ENCODE measurements at places on chromosomes 12 and 14.

DNA sequence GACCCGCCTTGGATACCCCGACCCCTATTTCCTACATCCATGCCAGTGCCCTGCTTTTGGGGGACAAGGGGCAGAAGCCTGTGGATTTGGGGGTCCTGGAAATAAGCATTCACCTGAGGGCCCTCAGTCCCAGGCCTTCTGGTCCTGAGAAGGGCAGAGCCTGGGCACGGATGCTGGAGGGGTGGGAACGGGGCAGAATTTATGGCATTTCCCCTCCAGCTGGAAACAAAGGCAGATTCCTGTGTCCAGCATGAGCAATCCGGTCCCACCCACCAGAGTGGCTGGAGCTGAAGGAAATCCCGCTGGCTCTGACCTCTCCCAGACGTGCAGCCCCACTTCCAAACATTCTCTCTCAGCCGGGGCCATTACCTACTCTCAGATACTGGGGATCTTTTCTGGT lies 9.3 kb downstream of the ANKRD33 start:
- DNase-seq, result no peak

DNA sequence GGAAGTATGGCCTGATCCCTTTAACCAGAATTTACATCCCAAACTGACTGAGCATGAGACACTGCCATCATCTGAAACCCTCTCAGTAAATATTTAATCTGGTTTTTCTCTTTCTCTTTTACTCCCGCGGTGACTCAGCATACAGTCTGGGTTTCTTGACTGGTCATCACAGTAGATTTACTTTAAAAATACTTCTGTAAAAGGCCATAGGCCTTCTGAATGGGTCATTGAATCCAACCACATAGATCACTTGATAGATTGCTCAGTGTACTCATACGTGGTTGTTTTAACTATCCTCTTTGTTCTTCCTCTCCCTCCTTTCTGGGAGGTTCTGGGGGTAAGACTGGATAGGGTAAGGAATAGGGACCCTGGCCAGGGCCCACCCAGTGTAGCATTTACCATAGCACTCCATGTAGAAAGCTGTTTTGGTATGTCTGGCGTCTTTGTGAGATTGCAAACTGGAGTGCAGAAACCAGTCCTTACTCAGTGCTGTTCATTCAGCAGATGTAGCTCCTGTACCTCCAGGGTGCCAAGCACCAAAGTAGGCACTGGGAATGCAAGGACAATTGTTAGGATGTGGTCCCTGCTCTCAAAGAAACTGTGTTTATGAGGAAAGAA lies 165.7 kb downstream of the SRGAP1 start:
- no peak for DNase-seq

DNA sequence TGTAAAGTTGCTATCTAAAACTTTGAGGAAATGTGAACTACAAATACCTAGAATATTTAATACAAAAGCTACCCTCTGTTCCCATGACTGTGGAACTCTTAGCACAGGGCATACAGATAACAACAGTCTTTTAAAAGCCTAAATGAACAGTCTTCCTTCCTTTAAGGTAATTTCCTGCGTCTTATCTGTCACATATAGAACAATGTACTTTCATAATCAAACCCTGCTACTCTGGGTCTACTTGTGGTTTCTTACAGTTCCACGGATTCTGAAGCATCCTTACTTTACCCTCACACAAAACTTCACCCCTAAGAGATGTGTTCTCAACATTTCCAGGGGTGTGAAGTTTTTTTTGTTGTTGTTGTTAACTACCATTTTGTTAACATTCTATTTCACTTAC lies 5.1 kb downstream of the PKP2 start:
- DNase-seq, result no peak

- peak; percentile 66 for DNase-seq
Measured at GRCh38 chr14:64880221-64881121, 764 bp upstream of the SPTB start.

DNA sequence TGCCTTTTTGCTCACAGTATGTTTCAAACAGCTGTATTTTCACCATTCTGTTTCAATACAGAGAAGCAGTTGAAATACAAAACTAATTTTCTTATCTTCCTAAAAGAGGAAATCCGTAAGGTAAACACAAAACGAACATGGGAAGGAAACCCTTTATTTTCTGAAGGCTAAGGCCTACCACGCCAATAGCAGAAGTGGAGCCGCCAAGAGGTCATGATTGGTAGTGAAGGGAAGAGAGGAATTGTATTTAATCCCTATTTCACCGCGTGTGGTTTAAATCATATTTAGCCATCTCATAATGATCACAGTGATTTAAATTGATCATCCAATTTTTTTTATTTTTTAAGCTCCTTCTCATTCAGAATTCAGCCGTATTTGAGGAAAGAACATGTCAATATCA lies 398.2 kb downstream of the PRKD1 start:
- DNase-seq, result no peak

DNA sequence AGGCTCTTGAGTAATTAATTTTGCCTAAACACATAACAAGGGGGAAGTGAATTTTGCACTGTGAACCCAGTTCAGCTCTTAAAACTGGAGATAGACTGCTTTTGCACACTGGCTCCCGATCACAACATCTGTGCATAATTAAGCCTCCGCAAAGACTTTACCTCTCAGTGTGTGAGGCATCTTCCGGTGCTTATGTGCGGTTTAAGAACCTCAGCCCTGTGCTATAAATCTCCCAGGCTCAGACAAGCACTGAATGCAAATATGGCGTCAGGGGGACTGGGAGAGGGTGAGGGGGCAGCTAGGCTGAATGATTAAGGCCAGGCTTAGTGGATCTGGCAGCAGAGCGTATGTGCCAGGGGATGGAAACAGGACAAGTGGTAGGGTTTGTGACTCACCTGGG lies 103.3 kb downstream of the ADCK1 start:
- DNase-seq, result no peak

DNA sequence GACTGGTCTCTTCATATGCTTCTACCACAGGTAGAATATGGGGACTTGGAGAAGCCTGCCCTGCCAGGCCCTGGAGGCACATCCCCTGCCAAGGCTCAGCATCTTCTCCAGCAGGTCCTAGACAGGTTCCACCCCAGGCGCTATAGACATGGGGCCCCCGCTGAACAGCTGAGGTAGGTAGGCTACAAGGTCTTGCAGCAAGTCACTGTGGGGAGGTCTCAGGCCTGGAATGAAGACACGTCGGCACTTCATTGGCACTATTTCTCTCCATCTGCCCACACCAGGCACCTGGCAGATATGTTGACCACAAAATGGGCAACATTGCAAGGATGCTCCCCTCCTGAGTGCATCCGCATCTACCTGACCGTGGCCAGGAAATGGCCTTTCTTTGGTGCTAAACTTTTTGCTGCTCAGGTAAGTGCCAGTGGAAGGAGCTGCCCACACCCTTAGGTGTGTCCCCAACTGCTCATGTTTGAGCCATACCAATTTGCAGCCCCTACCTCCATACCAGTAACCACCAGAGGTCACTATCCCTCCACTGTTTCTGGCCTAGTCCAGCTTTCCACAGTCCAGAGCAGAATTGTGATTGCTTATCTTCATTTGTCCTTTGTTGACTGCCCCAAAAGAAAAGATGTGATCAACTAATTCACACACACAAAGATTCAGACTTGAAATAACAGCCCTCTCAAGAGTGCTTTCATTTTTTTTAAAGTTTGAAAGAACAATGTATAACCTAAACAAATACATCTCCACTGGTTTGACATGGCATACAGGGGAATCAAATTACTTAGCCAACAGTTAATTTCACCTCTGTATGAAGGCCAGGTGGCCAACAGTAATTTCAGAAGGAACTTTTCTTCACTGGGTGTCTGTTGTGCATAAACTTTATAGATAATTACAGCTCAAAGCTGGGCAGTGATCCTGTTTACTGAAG lies 16.1 kb downstream of the PIGH start:
- peak; percentile 40 for DNase-seq

DNA sequence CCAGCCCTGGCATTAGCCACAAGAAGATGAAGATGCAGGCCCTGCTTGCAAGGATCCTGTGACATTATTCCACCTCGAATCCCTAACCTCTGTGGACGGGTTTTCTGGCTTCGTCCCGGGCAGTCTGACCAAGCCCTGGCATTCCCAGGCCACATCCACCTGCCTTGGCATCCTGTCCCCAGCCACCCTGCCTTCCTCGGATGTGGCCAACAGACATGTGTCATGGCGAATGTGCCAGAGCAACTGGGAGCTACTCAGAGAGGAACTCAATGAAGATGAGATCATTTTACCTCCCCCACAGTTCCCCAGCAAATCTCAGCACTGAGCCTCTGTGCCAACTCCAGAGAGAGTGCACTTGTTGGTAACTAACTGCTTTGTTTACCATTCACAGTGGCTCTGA lies 33.5 kb upstream of the KCNA5 start:
- DNase-seq, result no peak

GRCh38 chr12:65343230-65343629 lies 64.7 kb downstream of the MSRB3 start:
- DNase-seq, result no peak

DNA sequence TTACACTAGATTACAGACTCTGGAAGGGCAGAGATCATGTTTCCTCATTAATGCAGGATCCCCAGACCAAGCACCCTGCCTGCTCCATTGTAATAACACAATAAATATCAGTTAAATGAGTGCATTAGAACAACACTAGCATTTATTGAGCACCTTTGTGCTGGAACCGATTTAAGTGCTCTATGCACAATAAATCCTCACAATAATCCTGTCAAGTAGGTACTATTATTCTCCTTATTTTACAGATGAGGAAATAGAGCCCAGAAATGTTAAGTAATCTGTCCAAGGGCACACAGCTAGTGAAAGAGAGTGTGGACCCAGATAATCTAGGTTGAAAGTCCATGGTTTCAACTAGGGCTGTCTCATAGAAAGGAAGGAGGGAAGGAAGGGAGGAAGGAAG lies 69.8 kb downstream of the MAP1LC3B2 start:
- DNase-seq, result no peak

GRCh38 chr14:100323942-100324307 lies 786 bp downstream of the SLC25A47 start:
- no peak for DNase-seq

DNA sequence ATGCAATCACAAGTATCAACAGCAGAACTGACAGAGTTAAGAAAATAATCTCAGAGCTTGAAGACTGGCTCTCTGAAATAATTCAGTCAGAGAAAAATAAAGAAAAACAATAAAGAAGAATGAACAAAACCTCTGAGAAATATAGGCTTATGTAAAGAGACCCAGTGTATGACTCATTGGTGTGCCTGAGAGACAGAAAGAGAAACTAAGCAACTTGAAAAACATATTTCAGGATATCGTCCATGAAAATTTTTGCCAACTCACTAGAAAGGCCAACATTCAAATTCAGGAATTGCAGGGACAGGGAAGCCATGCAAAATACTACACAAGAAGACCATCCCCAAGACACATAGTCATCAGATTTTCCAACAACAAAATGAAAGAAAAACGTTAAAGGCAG lies 56.2 kb downstream of the APOBEC1 start:
- DNase-seq, result no peak

DNA sequence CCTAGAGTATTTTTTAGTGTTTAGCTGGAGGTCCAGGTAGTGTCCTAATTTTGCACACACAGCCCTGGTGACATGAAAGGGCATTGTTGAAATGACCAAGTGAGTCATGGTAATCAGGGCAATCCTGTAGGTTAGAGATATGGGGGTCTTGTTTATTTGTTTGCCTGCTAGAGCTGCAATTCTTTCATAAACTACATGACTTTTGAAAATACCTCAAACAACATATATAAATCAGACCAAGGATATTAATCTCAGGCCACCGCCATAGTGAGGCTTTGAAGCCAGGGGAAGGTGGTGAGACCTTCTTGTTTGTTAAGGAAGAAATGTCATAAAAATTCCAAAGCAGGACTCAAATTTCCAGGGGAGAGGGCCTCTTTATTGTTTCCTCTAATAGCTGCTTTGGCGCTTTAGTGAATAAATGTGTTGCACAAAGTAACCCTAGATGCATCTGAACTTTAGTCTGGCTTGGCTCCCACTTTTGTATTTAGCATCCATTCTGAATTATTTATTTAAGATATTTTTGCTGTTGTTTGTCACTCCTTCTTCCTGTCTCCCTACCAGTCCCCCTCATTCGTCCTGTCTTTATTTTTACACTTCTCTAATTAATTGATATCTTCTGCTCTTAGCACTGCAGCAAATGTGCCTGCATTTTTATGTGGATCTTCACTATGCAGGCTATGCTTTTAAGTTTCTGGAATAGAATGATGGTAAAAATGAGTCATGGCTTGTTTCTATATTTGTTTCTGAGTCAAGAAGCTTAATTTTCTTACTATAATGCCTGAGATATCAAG lies 430.3 kb downstream of the RAD51B start:
- DNase-seq, result no peak

DNA sequence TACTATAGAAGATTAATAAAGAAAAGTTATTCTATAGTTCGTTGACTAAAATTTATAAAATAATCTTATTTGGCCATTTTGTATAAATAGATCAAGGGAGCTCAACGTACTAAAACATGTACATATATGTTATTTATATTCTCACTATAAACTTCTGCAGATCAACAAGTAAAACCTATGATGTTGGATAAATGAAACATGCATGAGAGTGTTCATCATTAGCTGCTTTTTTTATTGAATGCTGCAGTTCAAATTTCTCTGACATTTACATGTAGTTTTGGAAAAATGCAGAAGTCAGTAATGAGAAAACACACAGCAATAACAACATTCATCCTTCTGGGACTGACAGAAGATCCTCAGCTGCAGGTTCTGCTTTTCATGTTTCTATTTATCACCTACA lies at the start of gene OR6C68:
TSS of gene OR6C68 (plus strand) at position 301 of the 400 bp plus-strand sequence. CDS start at position 301, 0 bp downstream.
- DNase-seq, result no peak

DNA sequence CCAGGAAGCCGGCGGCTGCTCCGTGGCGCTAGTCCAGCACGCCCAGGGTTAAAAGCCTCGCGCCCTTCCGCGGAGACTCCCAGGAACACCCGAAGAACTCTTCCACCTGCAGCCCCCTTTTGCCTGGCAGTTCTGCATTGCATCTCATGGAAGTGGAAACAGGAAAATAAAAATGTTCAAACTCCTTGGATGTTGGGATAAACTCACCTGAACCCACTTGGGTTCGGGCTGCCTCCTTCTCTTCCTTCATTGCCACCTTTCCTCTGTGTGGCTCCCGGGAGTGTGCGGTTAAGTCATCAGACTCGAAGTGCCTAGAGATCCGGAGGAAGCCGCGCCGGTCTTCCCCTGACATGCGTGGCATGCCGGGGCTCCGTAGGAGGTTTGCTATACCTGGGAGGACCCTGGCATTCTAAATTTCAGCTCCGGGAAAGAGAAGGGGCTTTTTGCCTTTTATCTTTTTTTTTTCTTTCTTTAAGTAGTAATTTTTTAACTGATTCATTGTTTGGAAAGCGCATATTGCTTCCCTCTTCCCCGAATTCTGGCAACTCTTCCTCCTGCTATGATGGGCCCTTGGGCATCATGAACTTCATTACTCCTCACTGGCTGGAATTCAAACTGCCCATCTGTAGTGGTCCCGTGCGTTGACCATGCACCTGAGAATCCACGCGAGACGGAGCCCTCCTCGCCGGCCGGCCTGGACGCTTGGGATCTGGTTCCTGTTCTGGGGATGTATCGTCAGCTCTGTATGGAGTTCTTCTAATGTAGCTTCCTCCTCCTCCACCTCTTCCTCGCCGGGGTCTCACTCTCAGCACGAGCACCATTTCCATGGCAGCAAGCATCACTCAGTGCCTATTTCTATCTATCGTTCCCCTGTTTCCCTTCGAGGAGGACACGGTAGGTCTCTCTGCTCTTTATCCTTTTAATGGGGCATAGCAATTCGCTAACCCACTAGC lies 931.4 kb downstream of the DIO2 start:
- no peak for DNase-seq
